ENCODE measurements at places on chromosomes 7 and 10. TPM values are rescaled to one million over a fixed set of nuclear protein-coding genes. Genes with fewer than 3 reads are reported as not detected.

TMEM196 gene
- not detected for total RNA-seq

PRTFDC1 gene
- 10.9 TPM for total RNA-seq

PRKAR2B gene
- 18.9 TPM for total RNA-seq

CC2D2B gene
- total RNA-seq = 0.86 TPM

BTBD16 gene
- total RNA-seq = not detected

ENTPD1 gene
- total RNA-seq = 40.5 TPM

WIPF3 gene
- not detected for total RNA-seq

CYP17A1 gene
- not detected for total RNA-seq

MDFIC gene
- total RNA-seq = 20.9 TPM

ADIRF gene
- total RNA-seq = 11.4 TPM

NUP205 gene
- total RNA-seq = 87.8 TPM

CPA2 gene
- total RNA-seq = not detected

KIF20B gene
- total RNA-seq = 8.8 TPM

PLAU gene
- total RNA-seq = 51.2 TPM

FZD8 gene
- 36.8 TPM for total RNA-seq

RASSF4 gene
- 10.8 TPM for total RNA-seq

TACC2 gene
- 18.5 TPM for total RNA-seq

CYP3A5 gene
- total RNA-seq = not detected

MEOX2 gene
- total RNA-seq = 35.8 TPM

CDC14C gene
- total RNA-seq = not detected

DPYSL4 gene
- 47.4 TPM for total RNA-seq

DEPP1 gene
- total RNA-seq = 421 TPM

HSPA12A gene
- 0.29 TPM for total RNA-seq

OR2A42 gene
- not detected for total RNA-seq

MYOZ1 gene
- total RNA-seq = not detected

HTR5A gene
- total RNA-seq = not detected

CHAT gene
- not detected for total RNA-seq

CYP2C9 gene
- not detected for total RNA-seq

MRC1 gene
- 0.38 TPM for total RNA-seq

THSD7A gene
- 36.6 TPM for total RNA-seq

PNLIPRP2 gene
- total RNA-seq = not detected

CALML5 gene
- total RNA-seq = not detected

CLRN3 gene
- not detected for total RNA-seq

IGF2BP3 gene
- total RNA-seq = 128 TPM

ZC3HAV1 gene
- total RNA-seq = 58.1 TPM

CPA4 gene
- total RNA-seq = 0.29 TPM

ANKRD2 gene
- 1.1 TPM for total RNA-seq

NPY gene
- not detected for total RNA-seq

MMD2 gene
- not detected for total RNA-seq

NUTM2E gene
- total RNA-seq = 0.38 TPM

ZDHHC6 gene
- 24.8 TPM for total RNA-seq

OR13A1 gene
- not detected for total RNA-seq

FANK1 gene
- total RNA-seq = 2.5 TPM

LBX1 gene
- not detected for total RNA-seq

All from vein endothelial cell (primary cell).